ENCODE measurements at places on chromosomes 3 and 15.

GRCh38 chr15:80967991-80968510, 21.6 kb downstream of the MESD start:
- DNase-seq: no peak

DNA sequence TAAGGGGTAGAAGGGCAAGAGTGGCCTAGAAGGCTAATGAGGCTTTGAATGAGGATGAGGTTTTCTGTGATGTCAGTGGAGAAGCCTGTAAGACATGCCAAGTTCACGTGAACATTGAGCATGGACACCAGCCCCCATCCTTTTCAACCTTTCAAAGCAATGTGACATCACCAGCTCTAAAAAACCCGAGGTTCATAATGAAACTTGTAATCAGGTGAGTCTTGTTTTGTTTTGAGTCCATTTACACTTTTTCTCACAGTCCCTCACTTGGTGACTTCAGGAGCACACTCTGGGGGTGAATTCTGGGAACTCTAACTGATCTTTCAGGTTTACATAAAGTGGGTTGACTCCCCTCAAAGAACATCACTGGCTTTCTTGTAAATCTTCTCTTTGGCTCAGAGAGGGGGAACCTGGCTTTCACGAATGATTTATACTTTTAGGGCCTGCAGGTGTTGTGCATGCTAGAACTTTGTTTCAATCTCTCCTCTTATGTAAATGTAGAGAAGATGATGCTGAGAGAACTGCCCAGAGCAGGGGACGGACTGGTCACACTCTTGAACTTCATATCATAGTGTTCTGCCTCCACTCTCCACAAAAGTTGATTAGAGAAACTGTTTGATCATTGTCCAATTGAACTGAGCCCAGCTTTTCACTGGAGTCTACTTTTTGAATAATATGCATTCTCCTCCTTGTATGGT, 224.7 kb upstream of the SATB1 start:
- DNase-seq: peak; percentile 6

DNA sequence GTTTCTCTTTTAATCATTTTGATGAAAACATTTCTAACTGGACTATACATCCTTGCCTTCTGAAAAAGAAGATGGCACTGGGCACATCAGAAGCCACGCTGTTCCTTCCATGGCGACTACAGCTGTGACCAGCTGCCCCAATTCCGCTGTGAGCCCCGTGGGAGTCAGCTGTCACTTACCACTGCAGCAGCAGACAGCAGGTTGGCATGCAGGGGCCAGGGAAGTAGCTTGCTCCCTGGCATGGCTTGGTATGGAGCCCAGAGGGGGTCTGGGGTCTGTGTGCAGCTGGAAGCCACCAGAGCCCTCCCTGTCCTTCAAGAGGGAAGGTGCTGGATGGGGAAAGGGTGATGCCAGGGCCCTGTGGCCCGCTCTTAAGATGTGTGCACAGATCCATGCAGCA, 4.5 kb upstream of the ZXDC start:
- no peak for DNase-seq

- DNase-seq: no peak
Observed at GRCh38 chr15:88303395-88303794, 46.9 kb upstream of the NTRK3 start.

- no peak for DNase-seq
Observed at GRCh38 chr3:102090721-102091045, 241.4 kb downstream of the NFKBIZ start.

- no peak for DNase-seq
Observed at GRCh38 chr15:39495871-39496840, 84.7 kb upstream of the THBS1 start.

- DNase-seq: no peak
Observed at GRCh38 chr3:194998417-194998816, 272.5 kb downstream of the XXYLT1 start.

GRCh38 chr3:13167064-13167743, 94.0 kb upstream of the IQSEC1 start:
- no peak for DNase-seq

DNA sequence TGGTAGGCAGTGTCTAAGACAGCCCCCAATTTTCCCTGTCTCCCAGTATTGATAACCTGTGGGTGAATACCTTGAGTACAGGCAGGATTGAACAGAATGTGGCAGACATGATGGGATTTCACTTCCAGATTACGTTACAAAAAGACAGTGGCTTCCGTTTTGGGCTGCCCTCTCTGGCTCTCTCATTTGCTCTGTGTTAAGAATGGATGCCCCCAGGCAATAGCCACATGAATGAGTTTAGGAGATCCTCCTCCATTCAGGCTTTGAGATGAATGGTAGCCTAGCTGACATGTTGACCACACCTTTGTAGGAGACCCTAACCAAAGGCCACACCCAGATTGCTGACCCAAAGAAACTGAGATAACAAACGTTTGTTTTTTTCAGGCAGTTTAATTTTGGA, 34.3 kb downstream of the UBXN7 start:
- DNase-seq: no peak

DNA sequence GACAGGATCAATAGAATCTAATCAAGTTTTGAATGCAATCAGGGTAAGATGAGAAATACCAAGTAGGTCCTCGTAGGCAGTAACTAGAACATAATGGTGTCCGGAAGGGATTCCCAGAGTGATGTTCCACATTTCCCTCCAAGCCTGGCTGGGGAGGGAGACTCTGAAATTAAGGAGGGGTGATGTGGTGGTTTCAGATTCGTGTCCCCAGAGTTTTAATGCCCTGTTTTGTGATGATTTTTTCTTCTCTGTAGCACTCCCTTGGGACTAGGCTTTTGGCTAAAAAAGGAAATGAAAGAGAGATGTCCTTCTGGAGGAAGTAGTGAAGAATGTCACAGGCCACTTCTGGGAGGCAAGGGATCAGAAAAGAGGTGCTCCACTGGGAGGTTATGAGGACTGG, 108.3 kb upstream of the CACNA2D3 start:
- DNase-seq: no peak

DNA sequence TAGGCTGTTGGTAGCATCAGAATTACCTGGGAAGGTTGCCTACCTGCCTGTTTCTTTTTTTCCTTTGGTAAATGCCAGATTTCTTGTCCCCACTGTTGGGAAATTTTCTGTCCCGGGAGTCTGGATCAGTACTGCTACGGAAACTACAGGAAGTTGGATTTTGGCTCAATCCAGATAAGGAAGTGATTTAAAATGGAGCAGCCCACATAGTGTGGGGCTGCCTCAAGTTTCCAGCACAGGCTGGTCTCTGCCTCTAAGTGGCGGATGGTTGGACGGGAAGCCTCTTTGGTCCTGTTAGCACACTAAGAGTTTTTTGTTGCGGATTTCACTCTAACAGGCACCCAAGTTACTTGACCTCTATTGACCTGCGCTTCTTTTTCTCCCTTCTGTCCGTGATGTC, 54.7 kb downstream of the EEFSEC start:
- no peak for DNase-seq

DNA sequence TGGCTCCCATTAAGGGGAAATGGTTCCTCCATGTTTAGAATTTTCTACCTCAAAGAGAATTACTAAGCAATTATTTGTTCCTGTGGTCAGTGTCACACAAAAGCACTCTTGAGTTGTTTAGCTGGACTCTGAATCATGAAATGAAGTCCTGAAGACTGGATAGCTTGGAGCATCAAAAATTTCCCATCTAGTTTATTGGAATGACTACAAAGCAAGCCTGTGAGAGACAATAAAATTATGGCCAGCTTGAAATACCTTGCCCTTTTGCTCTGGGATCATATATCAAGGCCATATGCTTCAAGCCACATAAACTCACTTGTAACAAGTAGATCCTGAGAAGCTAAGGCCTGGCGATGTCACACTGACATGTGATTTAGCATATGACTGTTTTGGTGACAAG, 292.3 kb downstream of the TIGIT start:
- no peak for DNase-seq

DNA sequence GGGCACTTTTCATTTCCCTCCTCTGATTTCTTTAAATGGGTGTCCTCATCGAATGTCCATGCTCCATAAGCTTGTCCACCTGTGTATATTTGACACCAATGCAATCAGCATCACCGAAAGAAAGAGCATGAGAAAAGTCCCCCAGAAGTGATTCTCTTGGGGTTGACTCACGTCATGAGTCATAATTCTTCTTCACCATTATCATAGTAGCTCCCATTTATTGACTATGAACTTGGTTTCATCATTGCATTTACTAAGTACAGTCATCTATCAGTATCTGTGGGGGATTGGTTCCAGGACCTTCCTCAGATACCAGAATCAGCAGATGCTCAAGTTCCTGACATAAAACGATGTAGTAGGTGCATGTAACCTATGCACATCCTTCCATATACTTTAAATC, 372.5 kb upstream of the CFAP20DC start:
- DNase-seq: peak; percentile 25

- DNase-seq: peak; percentile 80
Observed at GRCh38 chr3:23762214-23762613, 43.5 kb upstream of the UBE2E1 start.

- DNase-seq: no peak
Observed at GRCh38 chr3:170484869-170485268, 66.2 kb downstream of the CLDN11 start.

- no peak for DNase-seq
Observed at GRCh38 chr3:71039332-71039731, 544.2 kb downstream of the FOXP1 start.

DNA sequence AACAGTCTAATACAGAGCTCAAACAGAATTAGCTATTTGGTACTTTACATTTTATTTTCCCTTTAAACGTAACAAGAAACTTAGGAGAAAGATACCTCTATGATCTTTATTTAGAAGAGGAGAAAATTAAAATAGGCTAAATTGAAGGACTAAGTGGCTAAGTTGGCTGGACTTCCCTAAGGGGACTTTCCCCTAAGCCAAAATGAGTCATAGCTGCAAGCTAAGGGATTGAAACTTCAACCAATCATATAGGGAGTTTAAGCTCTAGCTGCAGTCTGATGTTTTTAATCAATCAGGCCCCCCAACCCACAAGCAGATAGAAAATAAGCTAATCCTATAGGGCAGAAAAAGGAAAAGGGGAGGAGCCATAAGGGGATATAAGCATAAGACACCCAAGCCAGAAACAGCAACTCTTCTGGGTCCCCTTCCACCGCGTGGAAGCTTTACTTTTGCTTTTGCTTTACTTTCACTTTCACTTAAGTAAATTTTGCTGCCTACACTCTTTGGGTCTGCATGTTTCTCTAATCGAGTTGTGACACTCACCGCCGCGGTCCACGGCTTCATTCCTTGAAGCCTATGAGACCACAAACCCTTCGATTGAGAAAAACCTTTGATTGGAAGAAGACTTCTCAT, 1108.5 kb upstream of the EPHA6 start:
- no peak for DNase-seq

DNA sequence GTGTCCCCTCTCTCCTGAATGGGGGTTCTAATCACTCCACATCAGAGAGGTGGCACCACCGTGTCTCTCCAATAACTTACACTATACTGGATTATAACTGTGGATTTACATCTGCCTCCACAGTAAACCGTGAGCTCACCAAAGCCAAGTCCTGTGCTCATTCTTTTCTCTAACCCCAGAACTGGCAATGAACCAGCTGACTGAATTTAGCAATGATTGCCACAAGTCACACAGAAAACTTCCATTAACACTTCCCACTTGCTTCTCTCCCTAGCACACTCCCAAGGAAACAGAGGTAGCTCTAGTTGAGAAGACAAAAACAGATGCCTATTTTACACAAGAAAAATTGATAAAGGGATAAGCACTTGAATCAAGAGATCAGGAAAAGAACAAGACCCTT, 361.3 kb downstream of the ULK4 start:
- no peak for DNase-seq

- DNase-seq: no peak
Observed at GRCh38 chr3:171687064-171687463, 123.2 kb downstream of the PLD1 start.

DNA sequence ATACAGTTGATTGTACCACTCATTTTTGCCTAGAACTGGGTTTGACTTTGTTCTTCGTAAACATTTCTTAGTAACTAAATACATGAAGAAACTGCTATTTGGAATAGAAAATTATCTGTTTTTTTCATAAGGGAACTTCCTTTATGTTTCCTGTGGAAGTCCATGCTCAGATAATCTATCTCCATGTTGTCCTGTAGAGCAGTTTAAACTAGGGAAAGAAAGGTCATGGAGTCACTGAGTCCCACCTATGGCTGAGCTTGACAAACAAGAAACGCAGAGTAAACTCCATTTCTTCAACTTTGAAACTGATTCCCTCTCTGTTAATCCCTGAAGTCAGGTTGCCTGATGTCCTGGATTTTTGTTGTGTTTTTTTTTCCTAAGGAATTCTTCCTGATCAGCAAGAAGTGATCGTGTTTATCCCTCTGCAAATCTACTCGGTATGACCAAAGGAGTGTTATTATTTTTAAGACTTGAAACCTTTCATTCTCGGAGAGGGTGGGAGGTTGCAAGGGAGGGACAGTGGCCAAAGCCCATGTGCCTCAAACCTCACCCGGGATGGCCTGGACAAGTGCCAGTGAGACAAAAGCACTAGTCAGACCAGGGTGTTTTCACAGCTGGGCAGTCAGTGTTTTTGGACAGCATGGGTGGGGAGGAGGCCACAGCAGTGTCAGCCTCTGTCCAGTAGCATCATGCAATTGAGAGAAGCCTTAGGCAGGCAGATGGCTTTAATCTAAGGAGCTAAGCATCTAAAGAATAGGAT, 129.8 kb upstream of the PHLDB2 start:
- no peak for DNase-seq

GRCh38 chr15:82140886-82141285, 95.1 kb upstream of the MEX3B start:
- no peak for DNase-seq

DNA sequence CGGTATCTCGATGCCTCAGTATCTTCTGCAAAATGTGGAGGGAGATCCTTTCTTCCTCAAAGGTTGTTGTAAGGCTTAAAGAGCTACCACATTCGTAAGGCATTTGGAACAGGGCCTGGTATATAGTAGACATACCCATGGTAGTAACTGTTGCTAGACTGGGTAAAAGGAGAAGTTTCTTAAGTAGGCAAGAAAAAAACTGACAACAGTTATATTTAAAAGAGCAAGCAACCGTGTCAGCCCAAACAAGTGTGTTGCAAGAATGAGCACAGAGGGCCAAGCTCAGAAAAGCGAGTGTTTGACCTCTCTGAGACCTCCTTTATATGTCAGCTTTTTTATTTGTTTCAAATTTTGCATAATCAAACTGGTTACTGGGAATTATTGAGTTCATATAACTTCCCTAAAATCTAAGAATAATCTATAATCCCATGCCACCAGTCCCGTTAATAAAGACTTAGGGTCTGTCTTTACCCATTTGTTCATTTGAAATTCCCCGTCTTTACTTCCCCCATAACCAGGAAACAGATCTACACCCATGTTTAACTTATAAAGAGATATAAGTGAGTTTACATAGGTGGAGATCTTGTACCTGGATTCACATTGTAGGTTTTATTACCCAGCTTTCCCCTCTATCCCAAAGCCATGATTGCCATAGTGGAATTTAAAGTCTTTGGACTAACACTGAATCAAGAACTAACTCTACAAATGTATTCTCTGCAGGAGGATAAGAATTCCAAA, 7.3 kb downstream of the B3GNT5 start:
- DNase-seq: no peak

GRCh38 chr3:174346571-174346970, 512.6 kb upstream of the NAALADL2 start:
- no peak for DNase-seq

GRCh38 chr15:22939652-22940061, 40.5 kb downstream of the CYFIP1 start:
- DNase-seq: no peak

GRCh38 chr3:60081381-60082095, 1031.7 kb upstream of the CFAP20DC start:
- DNase-seq: no peak

GRCh38 chr15:77179541-77179998, 108.7 kb upstream of the TSPAN3 start:
- peak; percentile 31 for DNase-seq

- DNase-seq: no peak
Observed at GRCh38 chr15:80855206-80855605, 76.0 kb downstream of the CEMIP start.

GRCh38 chr15:79970624-79971434, at the start of gene BCL2A1:
BCL2A1 (minus strand) TSS chr15:79971196; CDS start chr15:79971119, 77 bp downstream.
- peak; percentile 39 for DNase-seq

All from GM13977 (cell line).